ENCODE measurements at places on chromosomes 2 and 18.

- DNase-seq, result no peak
Measured at GRCh38 chr2:151021747-151022452, 239.8 kb downstream of the RBM43 start.

DNA sequence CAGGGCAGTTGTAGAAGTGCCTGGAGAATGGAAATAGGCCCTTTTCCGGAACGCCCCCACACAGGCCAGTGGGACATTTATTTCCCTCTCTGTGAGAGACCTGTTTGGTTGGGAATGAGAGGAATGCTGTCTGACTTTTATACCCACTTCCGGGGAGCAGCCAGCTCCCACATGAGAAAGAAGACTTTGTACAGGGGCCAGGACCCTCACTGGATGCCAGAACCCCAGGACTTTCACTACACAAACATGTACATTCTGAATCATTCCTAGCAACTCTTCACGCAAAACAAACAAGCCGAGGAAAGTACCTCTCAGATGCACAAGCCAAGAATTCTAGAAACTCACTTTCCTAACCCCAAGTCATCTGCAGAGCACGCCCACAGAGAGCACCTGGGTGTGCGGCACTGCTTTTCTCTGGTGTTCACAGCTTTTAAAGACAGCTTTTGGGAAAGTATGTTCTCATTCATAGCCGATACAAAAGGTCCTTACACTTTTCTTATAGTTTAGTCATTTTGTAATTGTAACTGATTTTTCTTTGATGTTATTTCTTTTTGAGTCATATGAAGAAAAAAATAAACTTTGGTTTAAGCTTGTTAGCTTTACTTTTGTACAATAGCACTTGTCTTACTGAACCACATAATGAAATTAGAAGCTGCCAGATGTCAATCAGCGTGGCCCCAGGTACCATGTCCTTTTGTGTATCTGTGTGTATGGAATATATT is 856.1 kb upstream of the ID2 start:
- no peak for DNase-seq

GRCh38 chr2:85642725-85643124 is 25.3 kb downstream of the SFTPB start:
- DNase-seq, result no peak

DNA sequence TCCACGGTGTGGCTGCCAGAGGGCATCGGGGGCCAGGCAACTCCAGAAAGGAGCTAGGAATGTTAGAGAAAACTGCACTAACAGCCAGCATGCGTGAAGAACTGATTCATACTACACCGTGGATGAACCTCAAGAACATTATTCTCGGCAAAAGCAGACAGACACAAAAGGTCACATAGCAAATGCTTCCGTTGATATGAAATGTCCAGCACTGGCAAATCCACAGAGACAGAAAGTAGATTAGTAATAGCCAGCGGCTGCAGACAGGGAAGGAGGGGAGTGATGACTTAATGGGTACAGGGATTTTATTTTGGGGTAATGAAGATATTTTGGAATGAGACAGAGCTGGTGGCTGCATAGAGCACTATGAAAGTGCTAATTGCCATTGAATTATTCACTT is 37.4 kb downstream of the SCTR start:
- no peak for DNase-seq
